Stimulated activated naive CD8-positive, alpha-beta T cell treated with anti-CD3 and anti-CD28 coated beads, Interleukin-15, Interleukin-2, amounts not matched to agents 100 U/mL and 50 U/mL, for 24 hours (primary cell): ENCODE measurements at places on chromosomes 12 and 14.

GRCh38 chr12:90979951-90980350 is 24.8 kb downstream of the EPYC start:
- DNase-seq: no peak

GRCh38 chr14:61698206-61698980 is 3.1 kb downstream of the HIF1A start:
- DNase-seq: no peak

- DNase-seq: no peak
Measured at GRCh38 chr14:48417715-48418500, 742.5 kb upstream of the MDGA2 start.

DNA sequence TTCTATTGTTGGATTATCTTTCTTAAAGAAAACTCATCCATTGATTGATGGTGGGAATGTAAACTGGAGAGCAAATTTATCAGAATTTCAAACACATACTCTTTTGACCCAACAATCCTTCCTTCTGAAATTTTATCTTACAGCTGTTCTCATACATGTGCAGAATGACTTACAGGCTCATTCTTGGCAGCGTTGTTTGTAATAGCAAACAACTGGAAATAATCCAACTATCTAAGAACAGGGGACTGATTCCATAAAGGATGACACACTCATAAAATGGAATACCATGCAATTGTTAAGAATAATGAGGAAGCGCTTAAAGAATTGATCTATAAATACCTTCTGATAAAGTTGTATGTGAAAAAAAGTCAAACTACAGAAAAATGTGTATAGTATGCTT is 24.0 kb downstream of the RHOJ start:
- DNase-seq: no peak

GRCh38 chr14:34536951-34537676 is 2.4 kb downstream of the EAPP start:
- DNase-seq: no peak
